ENCODE measurements at places on chromosomes 4 and X.

GRCh38 chr4:99021386-99021785 lies 25.9 kb downstream of the METAP1 start:
- no peak for DNase-seq

- DNase-seq = no peak
These were observed 279.0 kb downstream of the ANKRD50 start for GRCh38 chr4:124433500-124433899.

DNA sequence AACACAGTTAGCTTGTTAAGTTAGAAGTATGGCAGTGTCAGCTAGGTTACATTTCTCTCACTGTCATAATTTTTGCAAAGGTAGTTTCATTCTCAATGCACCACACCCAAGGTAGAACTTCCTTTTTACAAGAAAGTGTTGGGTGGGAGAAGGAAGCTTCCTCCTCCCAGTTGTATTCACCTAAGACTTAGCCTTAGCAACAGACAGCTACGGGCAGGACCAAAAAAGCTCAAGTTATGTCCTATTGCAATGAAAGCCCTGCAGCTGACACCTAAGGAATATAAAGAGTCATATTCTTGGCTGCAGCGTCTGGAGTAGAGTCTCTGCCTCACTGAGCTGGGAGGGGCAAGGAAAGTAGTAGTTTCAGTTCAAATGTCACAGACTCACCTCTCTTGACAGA lies 25.1 kb upstream of the PRDM8 start:
- no peak for DNase-seq

- DNase-seq = no peak
These were observed 101.3 kb downstream of the LARP1B start for GRCh38 chr4:128162434-128162833.

GRCh38 chr4:160983035-160983434 lies 1180.8 kb downstream of the FSTL5 start:
- DNase-seq = no peak

DNA sequence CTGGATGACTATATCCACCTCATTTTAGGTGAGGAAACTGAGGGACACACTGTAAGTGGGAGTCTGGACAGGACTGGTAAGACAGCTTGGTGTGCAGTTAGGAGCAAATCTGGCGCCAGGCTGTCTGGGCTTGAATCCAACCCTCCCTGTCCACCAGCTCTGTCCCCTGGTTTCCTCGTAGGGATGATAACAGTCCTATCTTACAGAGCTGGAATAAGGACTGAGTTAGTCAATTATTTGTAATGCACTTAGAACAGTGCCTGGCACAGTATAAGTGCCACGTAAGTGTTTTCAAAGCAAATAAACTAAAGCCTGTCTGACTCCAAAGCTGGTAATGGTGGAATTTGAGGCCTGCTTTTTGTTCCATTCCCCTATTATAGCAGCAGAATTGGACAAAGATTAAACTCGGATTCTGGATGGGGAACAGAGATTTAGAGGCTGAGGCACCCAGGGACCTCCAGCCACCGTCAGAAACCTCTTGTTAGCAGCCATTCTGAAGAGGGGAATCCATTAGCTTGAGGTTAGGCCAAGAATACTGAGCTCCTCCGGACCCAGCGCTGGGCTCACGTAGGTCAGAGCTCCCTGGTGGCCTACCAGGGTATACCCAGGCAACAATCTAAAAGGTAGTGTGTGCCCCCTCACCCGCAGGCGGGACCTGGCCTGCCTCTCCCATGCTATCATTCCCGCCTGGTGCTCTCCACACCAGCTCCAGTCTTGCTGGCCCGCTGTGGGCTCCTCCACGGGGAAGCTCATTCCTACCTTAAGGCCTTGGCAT lies 102.1 kb downstream of the UCHL1 start:
- DNase-seq = no peak

DNA sequence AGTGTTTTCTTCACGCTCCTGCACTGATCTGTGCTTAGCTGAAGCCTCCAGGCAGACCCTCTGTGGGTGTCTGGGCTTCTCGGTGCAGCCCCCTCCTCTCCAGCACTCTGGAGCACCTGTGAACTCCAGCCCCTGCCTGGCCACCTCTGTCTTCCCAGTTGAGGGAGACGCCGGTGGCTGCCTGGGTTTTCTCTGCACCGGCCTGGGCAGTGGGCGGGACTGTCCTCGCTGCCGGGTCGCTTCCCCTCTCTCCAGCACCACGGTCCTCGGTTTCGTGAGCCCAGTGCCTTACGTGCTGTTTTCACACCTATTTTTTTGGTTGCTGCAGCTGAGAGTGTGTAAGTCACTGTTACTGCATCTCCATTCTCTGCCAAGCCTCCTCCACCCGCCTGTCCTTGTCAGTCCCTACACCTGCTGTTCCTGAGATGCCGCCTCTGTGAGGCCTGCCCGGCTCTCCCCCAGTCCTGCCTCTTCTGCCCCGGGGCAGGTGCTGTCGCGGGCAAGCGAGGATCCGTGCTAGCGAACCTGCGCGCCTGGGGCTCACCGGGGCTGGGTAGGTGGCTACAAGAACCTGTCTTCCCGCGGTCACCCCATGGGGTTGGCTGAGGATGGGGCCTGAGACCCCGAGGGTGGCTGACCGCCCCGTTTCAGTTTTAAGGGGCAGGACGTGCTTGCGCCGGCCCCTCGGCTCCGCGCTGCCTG lies 2.4 kb upstream of the FGFRL1 start:
- no peak for DNase-seq

- DNase-seq = no peak
These were observed 52.6 kb downstream of the SGMS2 start for GRCh38 chr4:107877361-107877760.

DNA sequence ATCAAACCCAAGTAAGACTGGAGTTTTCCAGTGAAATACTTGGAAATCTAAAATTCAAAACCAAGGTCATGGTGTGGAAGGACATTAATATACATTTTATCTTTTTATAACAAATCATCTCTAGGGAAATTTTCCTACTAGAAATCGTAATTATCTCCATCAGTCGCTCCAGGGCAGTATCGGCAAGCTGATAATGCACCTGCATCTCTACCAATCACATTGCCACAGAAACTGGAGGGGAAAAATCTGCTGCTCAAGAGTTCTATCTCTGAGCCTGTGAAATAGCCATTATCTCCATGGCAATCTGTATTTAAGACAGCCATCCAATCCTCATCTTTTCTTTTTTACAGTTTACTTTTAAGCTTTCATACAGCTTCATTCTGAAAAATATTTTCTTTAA lies 538.3 kb upstream of the GALNT7 start:
- no peak for DNase-seq

GRCh38 chrX:150303386-150304097 lies 59.6 kb upstream of the MAMLD1 start:
- no peak for DNase-seq

- DNase-seq = no peak
These were observed 155.8 kb downstream of the PPP3CA start for GRCh38 chr4:101191302-101192098.

GRCh38 chrX:15947648-15948317 lies 93.2 kb upstream of the AP1S2 start:
- peak; percentile 41 for DNase-seq

DNA sequence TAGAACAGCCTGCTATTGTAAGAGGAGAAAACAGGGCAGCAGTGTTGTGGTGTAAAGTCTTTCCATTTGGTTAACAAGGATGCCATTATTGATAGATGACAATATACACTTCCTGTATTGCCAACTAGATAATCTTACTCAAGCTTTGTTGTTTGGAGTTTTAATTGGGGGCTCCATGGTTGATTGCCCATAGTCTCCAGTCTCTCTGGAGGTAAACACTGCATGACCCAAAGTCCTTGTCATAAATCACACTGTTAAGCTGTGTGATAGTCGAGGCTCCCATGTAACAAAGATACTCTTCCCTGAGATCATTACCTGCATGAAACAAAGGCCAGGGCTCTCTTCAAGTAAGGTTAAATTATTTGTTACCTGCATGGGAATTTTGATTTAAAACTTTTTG lies 394.6 kb downstream of the C4orf33 start:
- no peak for DNase-seq

DNA sequence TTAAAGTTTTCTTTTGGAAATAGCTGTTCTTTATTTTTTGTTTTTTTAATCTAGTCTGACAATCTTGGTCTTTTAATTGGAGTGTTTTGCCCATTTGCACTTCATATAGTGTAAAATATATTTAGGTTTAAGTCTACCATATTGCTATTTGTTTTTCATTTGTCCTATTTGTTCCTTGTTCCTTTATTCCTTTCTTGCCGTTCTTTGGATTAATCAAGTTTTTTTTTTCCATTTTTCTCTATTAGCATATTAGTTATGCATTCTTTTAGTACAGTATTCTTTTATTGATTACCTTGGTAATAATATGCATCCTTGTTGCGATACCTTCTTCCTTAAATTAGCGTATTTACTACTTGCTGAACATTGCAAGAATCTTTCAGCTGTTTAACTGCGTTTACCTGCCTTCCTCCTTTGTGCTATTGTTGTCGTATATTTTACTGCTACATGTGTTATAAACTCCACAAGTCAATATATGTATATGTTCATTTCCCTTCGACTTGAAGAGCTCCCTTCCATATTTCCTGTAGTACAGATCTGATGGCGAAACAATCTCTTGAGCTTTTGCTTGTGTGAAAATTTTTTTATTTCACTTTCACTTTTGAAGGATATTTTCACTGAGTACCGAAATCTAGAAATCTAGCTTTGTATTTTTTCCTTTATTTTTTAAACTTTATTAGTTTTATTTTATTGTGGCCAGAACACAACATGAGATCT lies 23.9 kb upstream of the RNF212 start:
- DNase-seq = no peak

GRCh38 chr4:133484287-133484686 lies 335.2 kb downstream of the PCDH10 start:
- DNase-seq = no peak

- peak; percentile 18 for DNase-seq
These were observed 89.8 kb downstream of the PDGFRA start for GRCh38 chr4:54318904-54319303.

DNA sequence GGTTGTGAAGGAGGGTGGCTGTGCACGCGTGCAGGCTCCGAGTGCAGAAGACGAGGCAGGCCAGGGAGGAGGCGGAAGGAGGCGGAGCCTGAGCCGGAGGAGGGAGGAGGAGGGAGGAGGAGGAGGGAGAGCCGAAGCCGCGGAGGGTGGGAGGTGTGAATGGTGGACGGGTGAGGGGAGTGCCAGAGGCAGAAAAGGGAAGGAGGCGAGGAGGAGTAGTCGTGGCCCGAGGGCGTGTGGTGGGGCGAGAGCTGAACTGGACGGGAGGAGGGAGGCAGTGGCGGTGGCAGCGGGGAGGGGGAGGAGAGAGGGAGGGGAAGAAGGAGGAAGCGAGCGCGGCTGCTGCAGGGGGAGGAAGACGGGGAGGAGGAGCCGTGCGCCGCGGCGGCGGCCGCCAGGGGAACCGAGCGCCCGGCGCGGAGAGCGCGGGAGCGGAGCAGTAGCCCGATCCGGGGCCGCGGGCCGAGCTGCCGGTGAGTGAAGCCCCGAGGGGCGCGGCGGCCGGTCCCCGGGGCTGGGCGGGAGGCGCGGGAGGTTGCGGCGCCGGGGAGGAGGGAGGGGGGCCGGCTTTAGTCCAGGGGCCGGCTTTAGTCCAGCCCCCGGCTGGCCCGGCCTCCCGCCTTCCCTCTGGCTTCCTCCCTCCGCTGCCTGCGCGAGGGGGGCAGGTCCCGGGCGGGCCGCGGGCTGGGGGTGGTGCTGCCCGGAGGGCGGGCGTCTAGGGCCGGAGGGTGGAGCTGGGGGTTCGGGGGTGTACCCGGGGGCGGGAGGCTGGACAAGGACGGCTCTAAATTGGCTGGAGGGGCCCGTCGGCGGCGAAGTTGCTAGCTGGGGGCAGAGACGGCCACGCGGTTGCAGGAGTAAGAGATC lies at the start of gene TMEM164:
Gene TMEM164, plus strand, starts transcription at position 815 of the 867 bp plus-strand sequence. CDS start 661 bp downstream, outside the sequence.
- DNase-seq = peak; percentile 49

GRCh38 chrX:23782455-23782854 lies 518 bp upstream of the SAT1 start:
- DNase-seq = peak; percentile 21

- no peak for DNase-seq
These were observed 10.1 kb downstream of the C4orf50 start for GRCh38 chr4:6008092-6008551.

DNA sequence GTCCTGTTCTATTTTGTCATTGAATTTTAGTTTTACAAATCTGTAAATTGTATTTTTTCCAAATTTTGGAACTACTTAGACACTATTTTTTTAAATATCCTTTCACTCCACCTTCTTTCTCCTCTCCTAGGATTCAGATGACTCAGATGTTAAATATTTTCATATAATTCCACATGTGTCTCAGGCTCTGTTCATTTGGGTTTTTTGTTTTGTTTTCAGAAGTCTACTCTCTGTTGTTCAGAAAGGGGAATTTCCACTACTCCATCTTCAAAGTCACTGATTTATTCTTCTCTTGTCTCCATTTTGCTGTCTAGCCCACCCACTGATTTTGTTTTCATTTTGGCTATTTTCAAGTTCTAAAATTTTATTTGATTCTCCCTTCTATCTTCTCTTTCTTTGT lies 264.0 kb upstream of the SLIT2 start:
- DNase-seq = peak; percentile 45

DNA sequence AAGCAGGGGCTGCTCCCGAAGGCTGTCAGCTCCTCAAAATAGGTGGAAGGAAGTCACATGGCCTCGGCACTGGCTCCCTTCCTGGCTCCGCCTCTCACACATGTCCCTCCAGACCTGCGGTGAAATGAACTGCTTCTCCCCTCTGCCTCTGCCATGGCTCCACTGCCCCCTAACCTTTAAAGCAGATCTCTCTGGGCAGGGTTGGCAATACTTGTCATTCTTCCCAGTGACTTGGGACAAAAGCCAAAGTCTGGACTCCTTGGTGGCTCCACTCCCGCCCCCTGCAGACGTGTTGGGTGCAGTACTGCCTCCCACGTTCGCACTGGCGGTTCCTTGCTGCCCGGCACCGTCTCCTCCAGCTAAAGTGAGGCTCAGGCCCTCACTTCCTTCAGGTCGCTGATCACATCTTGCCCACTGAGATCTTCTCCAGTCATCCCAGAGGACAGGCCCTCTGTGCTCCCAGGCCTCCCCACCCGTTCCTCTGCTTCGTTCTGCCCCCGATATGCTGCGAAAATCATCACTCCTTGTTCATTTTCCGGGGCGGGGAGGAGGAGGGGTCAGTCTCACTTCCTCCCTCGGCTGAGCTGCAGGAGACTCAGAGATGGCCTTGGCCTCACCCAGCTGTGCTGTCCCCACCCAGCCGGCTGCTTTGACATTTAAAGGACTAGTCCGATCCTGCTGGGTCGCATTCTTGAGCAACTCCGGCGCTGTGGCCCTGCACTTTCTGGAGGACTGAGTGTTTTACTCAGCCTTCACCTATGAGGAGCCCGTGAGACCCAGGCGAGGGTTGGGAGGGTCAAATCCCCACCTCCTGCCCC lies 97.4 kb downstream of the PHKA2 start:
- peak; percentile 71 for DNase-seq

DNA sequence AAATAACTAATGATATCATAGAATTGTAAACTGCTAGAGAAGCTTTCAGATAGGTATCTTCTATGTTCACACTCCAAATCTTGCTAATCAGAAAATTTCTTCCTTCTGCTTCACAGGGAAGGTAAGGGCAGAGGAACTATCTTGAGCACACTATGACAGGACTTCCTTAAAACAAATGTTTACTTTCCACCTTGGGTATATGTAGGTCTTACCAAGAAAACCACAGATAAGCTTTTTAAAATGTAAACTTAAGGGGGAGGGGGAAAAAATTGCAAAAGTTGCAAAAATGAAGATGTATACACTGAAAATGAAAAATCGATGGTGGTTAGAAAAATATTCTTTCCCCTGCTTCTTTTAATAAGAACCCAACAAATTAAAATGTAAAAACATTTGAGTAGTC lies 30.9 kb downstream of the YTHDC1 start:
- DNase-seq = no peak

GRCh38 chr4:152401424-152401823 lies 134.5 kb downstream of the FBXW7 start:
- DNase-seq = no peak

- DNase-seq = no peak
These were observed 108.3 kb downstream of the AFAP1 start for GRCh38 chr4:7831330-7831729.

- DNase-seq = no peak
These were observed 218.1 kb downstream of the ANTXR2 start for GRCh38 chr4:79854856-79855502.
